EH (cell line): ENCODE measurements at places on chromosomes 13 and 19.

GRCh38 chr13:20567881-20568528 is 1.0 kb downstream of the IFT88 start:
- DNase-seq, result peak; percentile 8

DNA sequence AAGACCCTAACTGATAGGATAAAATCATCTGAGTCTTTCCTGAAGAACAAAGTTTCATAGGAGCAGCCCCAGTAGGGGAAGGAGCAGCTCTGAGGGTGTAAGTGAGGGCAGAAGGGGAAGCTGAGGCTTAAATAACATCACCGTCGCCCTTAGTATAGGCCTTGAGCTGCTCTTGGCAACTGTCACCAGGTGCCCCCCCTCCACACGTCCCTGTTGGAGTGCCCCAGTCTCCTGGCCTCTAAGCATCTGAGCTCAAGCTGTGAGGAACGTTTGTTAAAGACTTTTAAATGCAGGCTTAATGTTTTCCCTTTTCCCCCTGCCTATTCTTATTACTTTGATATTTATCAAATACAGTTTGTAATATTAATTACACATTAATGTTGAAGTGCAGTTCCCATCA is 170.6 kb downstream of the ZIC5 start:
- no peak for DNase-seq

DNA sequence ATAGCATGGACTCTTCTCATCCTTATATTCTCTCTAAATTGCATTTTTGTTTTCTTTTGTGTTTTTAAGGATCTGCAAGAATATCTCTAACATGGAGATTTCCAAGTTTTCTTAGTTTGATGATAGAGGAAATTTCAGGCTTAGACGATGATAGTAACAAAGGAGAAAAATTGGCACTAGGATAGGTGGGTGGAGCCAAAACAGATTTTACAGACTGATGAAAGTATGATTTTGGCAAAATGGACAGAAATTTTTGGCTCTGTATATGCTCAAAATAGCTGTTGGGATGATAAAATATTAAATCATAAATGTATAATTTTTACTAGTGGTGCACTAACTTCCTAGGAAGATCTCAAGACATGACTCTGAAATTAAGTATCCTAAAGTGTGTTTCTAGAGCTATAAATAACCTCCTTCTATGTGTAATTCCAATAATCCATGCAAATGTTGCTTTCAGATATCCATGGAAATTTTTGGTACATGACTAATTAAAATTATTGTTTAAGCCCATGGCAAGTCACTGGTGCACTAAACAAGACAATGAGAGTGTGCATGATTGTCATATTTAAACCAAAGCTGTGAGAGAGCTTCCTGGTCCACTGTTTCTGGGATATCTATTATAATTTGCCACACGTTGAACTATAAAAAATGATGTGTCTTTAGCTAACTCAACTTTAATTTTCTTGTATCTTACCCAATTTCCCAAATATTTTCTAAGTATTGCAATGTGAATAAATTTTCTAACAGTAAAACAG is 55.8 kb upstream of the NBEA start:
- no peak for DNase-seq

- peak; percentile 65 for DNase-seq
Observed at GRCh38 chr13:112734696-112735547, 45.1 kb downstream of the ATP11A start.
